ENCODE measurements at places on chromosomes 4 and X.

DNA sequence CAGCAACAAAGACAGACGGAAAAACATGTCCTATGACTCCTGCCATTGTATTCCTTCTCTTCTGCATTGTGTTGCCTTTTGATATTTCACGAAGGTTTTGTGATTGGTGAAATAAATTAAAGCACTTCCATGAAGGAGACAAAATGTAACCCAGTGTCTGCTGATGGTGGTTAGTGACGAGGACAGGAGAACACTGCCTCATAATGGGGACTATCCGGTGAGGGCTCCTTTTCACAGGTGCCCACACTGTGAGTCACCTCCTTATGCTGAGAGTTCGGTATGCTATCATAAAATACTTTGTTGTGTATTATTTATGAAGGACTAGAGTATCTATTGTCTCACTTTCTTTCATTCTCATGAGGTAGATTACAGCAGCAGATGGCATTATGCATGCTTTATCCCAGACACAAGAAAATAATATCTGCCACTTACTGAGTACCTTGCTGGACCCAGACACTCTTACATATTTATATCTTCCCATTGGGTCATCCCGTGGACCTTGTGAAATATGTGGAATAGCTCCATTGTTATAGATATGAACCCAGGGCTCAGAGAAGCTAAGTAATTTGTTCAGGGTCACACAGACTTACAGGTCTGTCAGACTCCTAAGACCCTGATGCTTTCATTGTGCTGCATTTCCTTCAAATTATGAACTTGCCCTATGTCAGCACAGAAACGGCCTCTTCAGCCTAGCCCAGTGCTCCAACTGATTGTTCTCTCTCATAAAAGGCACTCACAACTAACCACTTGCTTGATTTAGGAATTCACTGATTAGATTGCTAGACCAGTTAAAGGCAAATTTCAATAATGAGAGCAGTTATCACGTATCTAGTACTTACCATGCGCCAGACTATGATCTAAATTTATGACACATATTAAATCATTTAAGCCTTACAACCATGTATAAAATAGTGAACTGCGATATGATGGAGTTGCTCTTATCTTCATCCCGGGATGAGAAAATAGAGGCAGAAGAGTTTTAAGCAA is 31.2 kb downstream of the PLS3 start:
- DNase-seq = no peak

DNA sequence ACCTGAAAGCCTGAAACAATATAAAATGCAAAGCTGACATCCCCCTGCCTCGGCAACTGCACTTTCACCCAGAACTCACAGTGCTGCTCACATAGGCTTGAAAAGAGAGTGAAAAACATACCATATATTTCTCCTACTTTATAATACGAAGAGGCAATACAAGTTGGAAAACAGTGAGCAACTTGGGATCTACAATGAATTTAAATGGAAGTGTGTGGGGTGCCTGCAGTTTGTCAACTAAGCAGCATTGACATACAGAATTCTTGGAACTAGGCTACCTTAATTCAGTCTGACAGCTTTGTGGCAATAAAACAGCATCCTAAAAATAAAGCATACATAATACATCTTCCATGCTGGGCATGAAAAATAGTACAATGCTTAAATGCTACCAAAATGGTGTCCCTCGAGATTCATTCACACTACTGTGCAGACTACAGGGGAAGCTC is 8.0 kb downstream of the GASK1B start:
- no peak for DNase-seq

DNA sequence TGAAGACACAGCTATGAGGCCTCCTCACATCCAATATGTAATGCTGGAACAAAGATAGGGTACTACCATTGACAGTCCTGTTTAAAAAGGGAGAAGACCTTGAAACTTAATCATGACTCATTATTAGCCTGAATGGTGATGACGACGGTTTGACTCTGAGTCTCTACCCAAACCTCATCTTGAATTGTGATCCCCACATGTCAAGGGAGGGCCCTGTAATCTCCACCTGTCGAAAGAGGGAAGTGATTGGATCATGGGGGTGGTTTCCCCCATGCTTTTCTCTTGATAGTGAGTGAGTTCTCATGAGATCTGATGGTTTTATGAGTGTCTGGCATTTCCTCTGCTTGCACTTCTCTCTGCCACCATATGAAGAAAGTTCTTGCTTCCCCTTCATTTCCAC is 395.3 kb upstream of the CPEB2 start:
- no peak for DNase-seq

- no peak for DNase-seq
These were observed 61.3 kb upstream of the GIMD1 start for GRCh38 chr4:106429885-106430284.

- no peak for DNase-seq
These were observed 1124.0 kb upstream of the TENM3 start for GRCh38 chr4:181119186-181119585.

DNA sequence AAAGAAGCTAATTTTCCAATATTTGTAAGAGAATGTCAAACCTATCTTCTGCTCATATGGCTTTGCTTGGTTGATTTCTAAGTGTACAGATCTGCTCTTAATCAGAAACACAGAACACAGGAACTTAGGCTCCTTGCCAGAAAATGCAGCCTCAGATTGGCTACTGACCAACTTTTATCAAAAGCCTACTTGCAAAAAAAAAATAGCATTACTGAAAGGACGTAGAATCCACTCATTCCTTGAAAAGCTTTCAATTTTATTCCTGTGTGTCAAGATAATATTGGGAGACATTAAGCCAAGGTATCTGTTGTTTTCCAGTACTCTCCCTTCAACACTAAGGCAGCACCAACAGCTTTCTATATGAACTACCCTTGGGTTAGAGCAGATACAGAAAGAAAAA is 127.6 kb upstream of the INTU start:
- DNase-seq = no peak

DNA sequence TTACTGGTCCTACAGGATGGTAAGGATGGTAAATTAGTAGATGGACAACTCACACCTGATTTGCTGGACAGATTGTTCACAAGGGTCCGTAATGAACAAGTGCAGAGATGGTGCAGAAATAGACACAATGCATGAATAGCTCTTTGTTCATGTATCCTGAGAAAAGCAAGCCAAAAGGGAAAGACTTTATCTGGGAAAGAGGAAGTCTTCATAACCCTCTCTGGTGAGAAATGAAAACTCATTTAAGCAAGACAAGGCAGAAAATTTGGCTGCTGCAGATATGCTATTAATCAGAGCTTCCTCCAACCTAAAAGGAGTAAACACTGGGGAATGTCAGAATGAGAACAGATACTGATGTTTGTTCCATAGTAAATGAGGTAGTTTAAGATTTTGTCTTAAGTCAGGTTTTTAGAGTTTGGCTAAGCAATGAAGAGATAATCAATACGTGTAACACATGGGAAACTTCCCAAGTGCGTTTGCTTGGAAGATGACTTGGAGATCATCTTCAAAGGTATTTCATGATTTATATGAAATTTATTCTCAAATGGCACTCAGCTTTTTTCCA is 152.4 kb upstream of the BMPR1B start:
- no peak for DNase-seq

DNA sequence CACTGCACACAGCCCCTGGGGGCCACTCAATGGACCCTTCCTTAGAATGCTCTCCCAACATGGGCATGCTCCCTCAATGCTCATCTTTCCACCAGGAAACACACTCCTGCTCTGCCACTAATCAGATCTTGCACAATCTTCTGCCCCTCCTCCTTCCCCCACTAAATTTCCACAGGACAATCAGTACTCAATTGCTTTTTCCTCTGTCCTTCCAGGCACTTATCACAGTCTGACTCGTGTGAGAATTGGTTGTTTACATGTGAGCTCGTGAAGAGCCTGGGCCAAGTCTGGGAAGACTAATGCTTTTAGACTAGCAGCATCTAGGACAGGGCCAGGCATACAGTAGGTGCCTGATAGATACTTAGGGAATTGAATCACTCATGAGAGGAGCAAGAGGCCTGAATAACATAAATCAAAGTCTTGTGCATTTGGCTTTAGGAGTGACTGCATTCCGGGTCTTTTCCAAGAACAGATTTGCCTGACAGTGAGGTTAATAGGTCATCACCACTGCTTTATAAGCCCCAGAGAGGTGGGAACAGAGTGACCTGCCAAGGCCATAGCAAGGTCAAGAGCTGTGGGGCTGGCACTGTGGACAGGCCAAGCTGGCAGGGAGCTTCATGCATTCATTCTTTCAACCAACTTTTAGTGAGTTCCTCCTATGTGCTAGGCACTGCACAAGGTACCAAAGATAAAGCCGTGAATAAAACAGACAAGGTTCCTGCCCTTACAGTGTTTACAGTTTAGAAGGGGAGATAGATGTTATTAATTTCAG is 55.0 kb downstream of the PRPS1 start:
- DNase-seq = no peak

DNA sequence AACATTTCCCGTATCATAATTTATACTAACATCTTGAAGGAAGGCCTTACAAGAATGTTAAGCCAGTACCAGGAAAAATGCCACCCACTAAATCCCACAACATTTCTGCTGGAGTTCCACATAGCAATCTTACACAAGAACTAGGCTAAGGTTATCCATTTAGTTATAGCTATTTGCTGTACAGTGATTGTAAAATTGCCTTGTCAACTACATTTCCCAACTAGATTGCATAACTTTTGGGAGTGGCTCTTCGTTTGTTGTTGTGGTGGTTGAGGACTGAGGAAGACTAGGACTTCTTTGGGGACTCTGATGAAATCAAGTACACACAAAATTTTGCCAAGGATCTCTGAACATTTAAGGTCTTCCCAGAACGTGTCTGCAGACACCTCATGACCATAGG is 8.0 kb downstream of the IBSP start:
- DNase-seq = no peak

DNA sequence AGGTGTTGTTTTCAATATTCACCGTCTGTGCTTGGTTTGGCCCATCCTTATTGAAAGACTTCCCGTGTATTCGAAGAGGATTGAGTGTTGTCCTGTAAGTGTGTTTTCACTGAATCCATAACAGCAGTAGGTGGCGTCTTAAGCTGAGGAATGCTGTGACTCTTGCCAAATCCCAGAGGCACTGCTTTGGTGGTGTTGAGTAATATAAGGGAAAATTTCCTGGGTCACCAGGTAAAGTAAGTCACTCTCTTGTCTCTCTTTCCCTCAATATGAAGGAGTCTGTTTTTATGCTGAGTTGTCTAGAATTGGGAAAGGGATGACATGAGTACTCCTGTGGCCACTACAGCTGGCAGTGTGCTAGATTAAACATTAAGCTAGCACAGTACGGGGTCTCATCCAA is 146.7 kb upstream of the ZXDB start:
- DNase-seq = no peak

DNA sequence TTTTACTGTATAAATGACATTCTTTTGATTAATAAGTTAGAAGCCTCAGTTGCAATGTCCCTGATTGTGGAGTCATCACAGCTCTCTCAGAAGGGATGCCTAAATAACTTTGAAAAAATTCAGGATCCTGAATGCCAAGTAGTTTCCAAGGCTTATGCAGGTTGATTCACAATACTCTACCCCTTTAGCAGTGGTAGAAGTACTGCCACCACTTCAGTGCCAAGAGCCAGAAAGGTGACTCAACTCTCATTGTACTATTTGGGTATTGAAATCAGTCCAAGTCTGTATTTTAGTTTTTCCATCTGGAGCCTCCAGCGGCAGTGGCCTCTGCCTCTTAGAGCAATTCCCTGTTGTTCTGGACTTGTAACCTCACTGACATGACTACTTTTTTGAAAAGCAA is 320.1 kb upstream of the NDST4 start:
- DNase-seq = no peak
